NCI-H446 treated with DMSO at 0.1 percent for 48 hours (cell line): ENCODE measurements at places on chromosomes 7 and 10.
A peak's percentile ranks its signal among the peaks of the same experiment; 100 is the strongest.

GRCh38 chr10:103917302-103918052 is 507 bp downstream of the STN1 start:
- DNase-seq = no peak

- no peak for DNase-seq
Observed at GRCh38 chr10:72574636-72575035, 51.2 kb downstream of the MICU1 start.

GRCh38 chr7:13240349-13240748 is 552.9 kb downstream of the ARL4A start:
- DNase-seq = no peak

- DNase-seq = peak; percentile 45
Observed at GRCh38 chr10:110273474-110273873, 31.2 kb downstream of the SMNDC1 start.

GRCh38 chr10:34185998-34186397 is 629.1 kb downstream of the PARD3 start:
- no peak for DNase-seq

DNA sequence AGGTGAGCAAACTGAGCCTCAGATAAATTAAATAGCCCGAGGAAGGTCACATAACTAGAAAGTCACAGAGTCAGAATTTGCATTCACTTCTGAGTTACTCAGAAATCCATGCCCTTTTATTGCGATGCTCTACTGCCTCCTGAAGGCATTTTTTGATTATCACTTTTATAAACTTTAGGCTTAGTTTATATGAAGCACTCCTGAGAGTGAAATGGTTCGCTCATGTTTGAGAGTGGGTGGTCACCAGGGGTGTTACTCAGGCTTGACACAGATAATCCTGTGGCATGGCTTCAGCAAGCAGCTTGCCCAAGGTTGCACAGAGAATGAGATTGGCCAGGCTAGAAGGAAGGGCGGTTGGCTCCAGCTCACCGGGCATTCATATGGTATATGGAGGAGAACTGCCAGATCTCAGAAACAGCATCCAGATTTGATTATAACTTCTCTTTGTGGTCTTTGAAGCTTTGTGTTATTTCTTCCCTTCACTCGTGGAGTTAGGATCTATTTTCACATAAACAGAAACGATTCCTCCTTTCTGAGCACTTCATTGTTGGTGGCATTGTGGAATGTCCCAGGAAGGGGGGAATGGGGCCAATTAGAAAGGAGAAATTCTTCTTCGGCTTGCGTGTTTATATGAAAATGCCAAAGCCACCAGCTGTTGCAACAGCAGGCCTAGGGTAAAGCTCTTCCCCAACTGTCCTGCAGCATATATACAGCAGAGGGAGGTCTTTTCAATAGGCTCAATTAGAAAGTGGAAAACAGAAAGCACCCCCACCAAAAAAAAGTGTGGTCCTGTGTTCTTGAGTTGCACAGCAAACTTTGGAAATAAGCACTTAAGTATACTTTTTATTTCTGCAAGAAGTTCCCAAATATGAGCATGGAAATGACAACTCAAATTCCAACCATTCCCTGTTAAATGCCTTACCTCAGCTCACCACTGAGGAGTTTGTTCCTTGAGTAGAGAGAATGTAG is 628.8 kb downstream of the SUGCT start:
- no peak for DNase-seq

GRCh38 chr7:102983602-102984001 is 70.8 kb downstream of the LRRC17 start:
- no peak for DNase-seq

- DNase-seq = no peak
Observed at GRCh38 chr7:131300572-131301466, 26.9 kb upstream of the MKLN1 start.

GRCh38 chr10:71060476-71061426 is 151.6 kb upstream of the UNC5B start:
- DNase-seq = no peak

- DNase-seq = no peak
Observed at GRCh38 chr10:125149036-125149679, 11.2 kb downstream of the CTBP2 start.

DNA sequence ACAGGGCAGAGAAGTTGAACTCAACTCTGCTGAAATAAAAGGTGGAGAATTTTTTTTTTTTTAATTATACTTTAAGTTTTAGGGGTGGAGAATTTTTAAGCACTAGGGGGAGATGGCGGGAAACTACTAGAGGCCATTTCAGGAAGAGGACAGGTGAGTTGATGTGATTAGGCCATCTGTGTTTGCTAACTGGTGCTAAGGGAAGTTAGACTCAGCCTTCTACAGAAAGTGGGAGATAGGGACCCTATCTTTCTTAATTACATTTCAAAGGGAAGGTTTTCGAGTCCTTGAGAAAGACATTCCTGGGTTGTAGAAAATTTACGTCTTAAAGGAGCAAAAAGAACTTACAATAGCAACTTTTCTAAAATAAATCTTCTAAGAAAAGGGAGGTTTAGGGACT is 124.8 kb downstream of the LHFPL3 start:
- no peak for DNase-seq

GRCh38 chr10:93915598-93915997 is 21.8 kb downstream of the SLC35G1 start:
- DNase-seq = no peak

DNA sequence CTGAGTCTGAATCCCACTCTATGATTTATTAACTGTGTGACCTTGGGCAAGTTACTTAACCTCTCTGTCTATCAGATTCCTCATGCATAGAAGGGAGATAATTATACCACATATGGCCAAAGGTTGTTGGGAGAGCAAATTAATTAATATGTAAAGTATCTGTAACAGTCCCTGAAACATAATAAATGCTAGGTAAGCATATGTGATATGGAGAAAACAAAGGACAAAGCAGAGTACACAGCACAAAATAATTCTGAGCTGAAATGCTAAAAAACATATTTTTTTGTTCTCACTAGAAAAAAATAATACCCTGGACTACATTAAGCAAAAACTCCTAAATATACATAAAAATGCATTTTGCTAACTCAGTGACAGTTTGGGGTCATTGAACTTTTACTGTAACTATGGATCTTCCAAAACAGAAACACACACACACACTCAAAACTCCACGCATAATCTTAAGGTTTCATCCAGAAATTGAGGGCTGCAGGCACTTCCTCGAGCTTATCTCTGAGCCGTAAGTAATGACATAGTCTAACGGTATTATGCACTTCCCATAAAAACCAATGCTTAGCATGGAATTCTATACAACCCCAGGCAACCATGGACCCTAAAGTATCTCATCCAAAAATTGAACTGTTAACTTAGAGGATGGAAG is 201.7 kb upstream of the PTN start:
- no peak for DNase-seq

GRCh38 chr7:20287317-20287716 is 43.4 kb upstream of the ITGB8 start:
- no peak for DNase-seq

- no peak for DNase-seq
Observed at GRCh38 chr7:45695249-45695995, 121.3 kb downstream of the ADCY1 start.

DNA sequence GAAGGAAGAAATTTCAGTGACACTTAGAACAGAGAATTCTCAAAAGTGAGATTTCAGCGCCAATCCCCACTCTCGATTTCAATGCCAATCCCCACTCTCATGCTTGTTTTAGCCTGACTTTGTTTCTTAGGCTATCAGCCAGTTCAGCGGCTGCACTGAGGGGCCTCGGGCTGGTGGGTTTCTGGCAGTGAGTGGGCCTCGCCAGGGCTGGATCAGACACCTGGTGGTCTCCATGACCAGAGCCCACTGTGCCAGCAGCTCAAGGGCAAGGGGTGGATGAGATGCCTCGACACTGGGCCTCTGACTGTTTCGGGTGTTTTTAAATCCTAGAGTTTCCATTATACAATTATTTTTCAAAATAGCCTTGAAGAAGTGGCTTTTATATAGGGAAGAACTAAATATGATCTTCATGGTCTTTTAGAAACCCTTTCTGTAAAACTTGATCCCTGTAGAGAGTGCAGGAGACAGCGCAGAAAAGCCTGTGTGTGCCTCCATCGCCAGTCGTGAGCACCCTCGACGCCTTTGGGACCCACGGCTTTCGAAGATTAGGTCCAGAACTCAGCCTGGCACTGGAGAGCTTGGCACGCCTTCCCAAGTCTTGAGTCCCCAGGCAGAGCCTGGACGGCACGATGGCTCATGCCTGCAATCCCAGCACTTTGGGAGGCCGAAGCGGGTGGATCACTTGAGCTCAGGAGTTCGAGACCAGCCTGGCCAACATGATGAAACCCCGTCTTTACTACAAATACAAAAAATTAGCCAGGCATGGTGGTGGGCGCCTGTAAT is 76.2 kb downstream of the INPP5A start:
- DNase-seq = no peak

GRCh38 chr7:28954471-28954870 is 3.7 kb downstream of the TRIL start:
- no peak for DNase-seq

DNA sequence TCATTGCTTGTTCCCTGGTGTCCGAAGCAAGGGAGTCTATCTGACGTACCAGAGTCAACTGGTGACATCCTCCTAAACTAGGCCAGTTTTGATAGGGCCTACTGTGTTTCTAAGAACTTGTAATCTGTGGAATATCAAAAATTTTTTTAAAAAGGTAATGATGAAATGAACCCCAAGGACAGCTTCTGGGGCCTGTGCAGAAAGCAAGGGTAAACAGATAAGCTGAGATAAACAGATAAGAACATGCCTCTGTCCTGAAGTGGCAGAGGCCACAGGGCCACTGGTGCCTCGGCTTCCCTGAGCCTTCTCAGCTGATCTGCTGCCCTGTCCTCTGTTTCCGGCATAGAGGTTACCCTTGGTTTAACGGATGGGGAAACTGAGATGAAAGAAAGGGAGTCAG is 8.8 kb downstream of the GRK5 start:
- DNase-seq = no peak

GRCh38 chr7:96059075-96059474 is 262.8 kb downstream of the SLC25A13 start:
- no peak for DNase-seq

DNA sequence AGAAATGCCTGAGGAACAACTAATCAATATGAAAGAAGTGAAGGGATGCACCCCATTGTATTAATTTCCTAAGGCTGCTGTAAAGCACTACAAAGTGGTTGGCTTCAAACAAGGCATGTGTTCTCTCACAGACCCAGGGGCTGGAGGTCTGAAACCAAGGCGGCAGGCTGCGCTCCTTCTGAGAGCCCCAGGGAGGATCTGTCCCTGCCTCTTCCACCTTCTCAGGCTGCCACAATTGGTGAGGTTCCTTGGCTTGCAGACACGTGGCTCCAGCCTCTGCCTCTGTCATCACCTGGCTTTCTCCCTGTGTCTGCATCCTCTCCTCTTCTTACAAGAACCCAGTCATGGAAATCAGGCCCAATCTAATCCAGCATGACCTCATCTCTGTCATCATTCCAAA is 110.1 kb downstream of the TNS3 start:
- DNase-seq = no peak

- DNase-seq = no peak
Observed at GRCh38 chr7:29239638-29240037, 45.1 kb downstream of the CHN2 start.

DNA sequence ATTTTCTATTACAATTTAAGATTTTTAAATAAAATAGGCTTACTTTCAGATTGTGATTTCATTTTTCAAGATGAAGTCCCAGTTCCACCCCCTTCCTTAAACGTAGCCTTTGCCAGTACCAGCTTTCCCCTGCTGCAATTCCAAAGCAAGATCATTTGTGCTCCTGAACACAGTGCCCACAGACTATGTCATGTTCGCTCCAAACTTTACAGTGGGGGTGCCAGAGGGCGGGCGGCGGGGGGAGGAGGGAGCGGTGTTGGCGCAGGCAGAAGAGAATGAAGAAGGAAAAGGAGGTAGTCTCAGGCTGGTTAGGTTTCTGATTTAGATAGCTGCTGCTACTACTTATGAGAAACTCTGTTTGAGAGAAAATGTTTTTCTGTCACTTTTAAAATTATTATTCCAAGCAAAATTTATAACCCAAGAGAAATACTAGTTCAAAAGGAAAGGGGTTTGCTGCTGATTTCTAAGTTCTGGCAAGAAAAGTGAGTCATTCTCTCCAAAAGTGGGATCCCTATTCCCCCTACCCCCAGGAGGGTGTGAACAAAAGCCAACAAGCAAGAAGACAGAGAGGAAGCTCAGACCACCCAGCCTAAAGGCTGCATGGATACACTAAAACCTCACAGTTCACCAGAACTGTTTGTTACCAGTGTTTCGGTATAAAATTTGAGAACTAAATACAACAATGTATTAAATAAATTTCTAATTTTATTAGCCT is 109.6 kb downstream of the SRPK2 start:
- DNase-seq = no peak
